ENCODE measurements at places on chromosomes 7 and 10. TPM values are rescaled to one million over a fixed set of nuclear protein-coding genes. Genes with fewer than 3 reads are reported as not detected.

DNA sequence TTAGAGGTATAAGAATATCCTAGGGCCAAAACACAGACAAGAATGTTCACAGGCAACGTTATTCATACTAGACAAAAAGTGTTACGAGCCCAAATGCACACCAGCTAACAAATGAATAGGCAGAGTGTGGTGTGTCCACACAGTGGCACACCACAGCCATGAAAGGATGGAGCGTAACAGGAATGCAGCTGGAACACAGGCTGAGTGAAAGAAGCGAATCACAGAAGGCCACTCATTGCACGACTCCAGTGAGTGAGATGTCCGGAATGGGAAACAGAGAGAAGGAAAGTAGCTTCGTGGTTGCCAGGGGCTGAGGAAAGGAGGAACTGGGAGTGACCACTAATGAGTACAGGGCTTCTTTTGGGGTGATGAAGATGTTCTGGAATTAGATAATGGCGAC is 198.8 kb downstream of the TNS3 start:
- no peak for DNase-seq
- H3K27ac ChIP-seq: no peak overlapping the region
- no peaks in the 10 kb centered on the region for H3K4me1 ChIP-seq
- no peaks in the 10 kb centered on the region for H3K36me3 ChIP-seq
- no peak overlapping the region for H3K4me3 ChIP-seq

The AFAP1L2 gene
- 4.0 TPM for total RNA-seq

The PIP gene
- not detected for total RNA-seq

The OR2A1 gene
- total RNA-seq: not detected

The AMZ1 gene
- total RNA-seq: not detected

The PPP1R17 gene
- not detected for total RNA-seq

The LOXL4 gene
- not detected for total RNA-seq

Data from activated CD8-positive, alpha-beta T cell treated with anti-CD3 and anti-CD28 coated beads, Interleukin-2, amount 10 ng/mL, durations not matched to agents 7 days and 5 days (primary cell).